Suppressor macrophage (primary cell): ENCODE measurements at places on chromosomes 2 and 18.
A peak's percentile ranks its signal among the peaks of the same experiment; 100 is the strongest.

DNA sequence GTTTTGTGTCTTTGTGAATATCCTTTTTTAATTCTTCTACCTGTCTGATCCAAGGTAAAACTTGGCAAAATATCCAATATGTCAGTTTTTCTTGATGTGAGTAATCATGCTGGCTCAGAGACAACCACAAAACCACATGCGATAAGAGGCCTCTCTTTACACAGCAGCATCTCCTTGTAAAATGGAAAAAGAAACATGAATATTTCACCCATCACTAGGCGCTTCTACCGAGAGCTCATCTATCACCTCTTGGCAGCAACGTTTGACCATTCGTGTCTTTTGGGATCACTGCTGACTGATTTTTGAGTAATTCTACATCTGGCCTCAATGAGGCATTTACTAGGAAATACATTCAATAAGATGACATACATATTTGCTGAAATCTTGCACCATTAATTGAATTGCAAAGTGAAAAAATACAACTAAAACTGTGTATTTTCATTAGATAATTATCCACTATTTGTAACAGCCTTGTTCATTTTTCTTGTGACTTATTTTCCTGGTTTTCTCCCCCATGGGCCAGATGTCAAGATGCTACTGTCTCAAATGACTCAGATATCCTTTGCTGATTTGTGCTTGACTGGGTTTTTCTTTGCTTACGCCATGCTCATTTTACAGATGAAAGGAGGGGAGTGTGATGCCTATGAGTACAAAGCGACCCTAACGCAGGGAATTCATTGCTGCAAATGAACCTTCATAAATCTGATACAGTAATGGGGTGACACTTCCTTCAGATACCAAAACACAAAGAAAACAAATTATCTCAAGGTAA, 467.5 kb downstream of the FBXO15 start:
- DNase-seq: no peak

DNA sequence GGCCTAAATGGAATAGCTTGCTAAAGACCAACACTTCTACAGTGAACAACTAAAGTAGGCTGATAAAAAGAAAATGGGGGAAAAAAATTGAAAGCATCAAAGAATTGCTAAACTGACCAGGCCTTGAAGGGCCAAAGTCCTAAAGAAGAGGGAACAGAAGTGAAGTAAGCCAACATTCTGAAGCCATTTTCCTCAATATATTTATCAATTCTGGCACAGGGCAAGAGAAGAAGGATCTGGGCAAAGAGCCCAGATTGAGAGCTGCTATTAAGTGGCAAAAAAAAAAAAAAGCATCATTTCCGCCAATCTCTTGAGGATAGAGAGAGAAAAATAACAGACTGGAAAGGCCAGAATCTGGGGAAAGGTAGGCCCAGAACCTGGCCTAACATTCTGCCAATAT, 25.7 kb downstream of the FANCL start:
- no peak for DNase-seq

DNA sequence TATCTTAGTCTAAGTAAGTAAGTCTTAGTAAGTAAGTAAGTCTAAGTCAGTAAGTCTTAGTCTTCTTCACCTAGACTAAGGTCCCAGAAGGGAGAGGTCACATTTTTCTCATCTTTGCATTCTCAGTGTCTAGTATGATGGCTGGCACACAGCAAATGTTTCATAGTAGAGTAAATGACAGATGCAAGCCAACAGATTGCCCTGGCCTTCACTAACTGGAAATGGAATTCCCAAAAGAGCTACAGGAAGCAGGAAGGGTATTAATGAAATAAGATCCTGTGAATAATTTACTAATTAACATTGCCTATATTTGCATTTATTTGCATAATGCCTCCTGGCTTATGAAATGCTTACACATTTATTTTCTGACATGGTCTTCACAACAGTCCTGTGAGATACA, 221.6 kb downstream of the RAD51AP2 start:
- no peak for DNase-seq

- DNase-seq: no peak
Measured at GRCh38 chr2:72959995-72960981, 43.0 kb downstream of the EMX1 start.

DNA sequence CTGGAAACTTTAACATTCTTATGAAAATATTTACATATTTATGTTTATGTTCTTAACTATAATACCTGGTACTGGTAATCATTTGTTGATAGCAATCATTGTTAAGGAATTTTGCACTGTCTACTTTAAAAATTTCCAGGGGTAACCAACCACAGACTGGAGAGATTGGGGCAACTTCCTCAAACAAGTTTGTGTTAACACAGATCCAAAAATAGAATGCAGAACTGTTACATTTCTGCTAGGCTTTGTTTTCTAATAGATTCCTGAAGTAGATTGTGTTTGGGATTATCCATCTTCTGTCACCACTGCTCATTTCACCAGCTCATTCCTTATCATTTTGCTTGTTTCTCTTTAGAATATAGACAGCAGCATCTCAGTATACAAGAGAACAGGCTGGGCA, 23.7 kb downstream of the RNF125 start:
- DNase-seq: peak; percentile 82

DNA sequence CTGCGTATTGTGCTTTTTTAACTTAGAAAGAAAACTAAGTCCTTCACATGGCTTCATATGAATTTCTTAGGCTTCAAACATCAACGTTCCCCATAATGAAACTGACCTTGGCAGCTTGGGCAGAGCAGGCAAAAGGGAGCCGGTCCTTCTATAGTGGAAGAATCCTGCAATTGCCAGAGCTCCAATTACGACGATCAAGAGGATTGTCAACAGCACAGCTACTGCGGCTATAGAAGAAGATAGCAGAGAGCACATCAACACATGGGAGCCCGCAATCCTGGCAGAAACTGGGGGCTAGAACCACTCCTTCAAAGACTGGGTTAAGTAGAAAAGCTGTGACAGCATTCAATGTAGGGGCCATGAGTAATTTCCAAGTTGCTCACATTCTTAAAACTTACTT, 69.8 kb downstream of the DHRS9 start:
- no peak for DNase-seq

- DNase-seq: peak; percentile 98
Measured at GRCh38 chr18:77114415-77115191, 18.0 kb downstream of the MBP start.

- DNase-seq: no peak
Measured at GRCh38 chr2:83587309-83587708, 871.8 kb downstream of the SUCLG1 start.

- DNase-seq: no peak
Measured at GRCh38 chr2:134410831-134411231, 157.0 kb downstream of the MGAT5 start.
